ENCODE measurements at places on chromosomes 7 and 10.

- DNase-seq: no peak
These were observed 8.7 kb downstream of the WBP1L start for GRCh38 chr10:102752266-102752930.

- DNase-seq: no peak
These were observed 9.3 kb downstream of the MKLN1 start for GRCh38 chr7:131336956-131337355.

DNA sequence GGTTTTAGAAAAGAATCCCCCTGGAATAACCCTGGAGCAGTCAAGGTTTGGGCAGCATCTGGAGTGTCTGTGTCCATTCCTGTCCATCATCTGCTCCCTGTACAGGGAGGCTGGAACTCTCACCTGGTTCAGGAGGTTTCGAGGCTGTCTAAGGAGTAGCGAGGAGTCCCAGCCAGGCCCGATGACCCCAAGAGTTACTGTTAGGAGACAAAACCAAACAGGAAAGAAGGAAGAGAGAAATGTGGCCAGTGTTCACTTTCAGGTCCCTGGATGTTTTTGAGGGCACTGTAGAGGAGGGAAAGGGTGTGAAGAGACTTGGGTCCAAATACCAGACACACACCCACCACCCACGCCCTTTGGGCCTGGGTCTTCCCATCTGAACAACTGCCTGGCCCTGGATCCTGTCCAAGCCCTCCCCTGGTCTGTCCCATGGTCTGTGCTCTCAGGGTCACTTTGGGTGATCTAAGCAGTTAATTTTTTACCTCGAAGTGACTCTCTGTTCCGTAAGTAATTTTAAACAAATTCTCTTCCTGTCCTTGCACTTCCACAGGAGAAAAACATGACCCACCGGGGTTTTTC lies 117.1 kb downstream of the ZMIZ1 start:
- no peak for DNase-seq

GRCh38 chr10:35399414-35400009 lies 63.2 kb downstream of the CCNY start:
- DNase-seq: no peak

DNA sequence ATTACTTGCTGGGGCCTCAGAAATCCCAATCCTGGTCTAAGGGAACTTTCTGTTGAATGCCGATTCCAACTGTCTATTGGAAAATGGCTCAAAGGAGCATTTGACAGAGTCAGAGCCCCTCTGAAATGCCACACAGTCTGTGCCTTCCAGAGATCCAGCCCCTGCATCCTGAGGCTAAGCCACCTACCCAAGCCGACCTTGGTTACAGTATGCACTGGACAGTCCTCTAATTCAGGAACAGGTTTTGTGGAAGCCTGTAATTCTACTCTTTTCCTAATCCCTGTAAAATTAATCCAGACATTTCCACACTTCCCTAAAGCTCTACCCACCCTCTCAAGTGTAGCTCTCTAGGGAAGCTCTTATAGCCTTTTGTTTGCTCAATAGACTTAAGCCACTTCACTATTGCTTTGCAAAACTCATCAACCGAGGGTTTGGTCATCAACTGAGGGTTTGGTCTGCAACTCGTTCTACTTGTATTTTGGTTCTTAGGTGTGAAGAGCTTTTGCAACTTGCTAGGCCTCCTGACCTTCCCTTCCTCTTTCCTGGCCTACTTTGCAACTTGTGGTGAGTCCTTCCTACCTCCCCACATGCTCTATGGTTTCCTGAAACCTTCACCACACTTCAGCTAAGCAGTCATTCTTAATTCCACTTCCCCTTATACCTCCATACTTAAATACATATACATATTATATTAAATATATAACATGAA lies 364.8 kb downstream of the SFMBT2 start:
- no peak for DNase-seq

DNA sequence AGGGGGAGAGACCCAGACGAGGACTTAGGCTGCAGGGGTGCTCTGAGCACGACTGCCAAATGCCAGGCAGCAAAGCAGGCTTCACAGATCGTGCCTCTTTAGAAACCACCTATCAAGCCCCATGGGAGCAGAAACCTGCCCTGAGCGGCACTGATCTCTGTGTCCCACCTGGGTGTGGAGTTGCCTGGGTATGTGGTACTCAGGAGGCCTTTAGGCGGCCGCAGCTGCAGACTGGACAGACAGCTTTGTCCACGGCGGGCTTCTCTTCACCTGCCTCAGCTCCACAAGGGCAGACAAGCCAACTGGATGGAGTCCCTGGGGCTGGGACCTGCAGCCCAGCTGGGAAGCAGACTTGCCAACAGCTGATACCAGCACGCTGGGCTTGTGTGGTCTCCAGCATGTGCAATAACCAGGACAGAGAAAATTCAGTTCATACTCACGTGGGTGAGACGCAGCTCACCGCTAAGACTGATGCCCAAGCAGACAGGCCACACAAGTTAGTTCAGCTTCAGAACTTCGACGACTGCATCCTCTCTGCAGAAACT lies 163.2 kb downstream of the EBF3 start:
- DNase-seq: no peak

DNA sequence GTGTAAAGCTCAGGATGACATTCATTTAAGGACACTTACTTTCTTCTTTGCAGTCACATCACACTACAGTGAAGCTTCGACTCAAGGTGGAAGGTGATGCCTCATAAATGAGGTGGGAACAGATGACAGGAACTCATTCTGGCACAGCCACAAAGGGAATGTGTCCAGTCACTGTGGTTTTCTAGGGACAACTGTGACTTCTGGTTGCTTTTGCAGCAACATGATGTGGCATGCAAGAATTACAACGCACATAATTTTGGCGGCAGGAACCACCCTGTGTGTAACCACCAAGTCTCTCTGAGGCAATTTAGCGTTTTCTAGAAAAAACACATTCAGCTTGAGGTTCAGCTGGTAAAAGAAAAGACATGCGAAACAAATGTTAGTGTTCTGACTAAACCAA lies 32.0 kb upstream of the FERD3L start:
- DNase-seq: no peak

DNA sequence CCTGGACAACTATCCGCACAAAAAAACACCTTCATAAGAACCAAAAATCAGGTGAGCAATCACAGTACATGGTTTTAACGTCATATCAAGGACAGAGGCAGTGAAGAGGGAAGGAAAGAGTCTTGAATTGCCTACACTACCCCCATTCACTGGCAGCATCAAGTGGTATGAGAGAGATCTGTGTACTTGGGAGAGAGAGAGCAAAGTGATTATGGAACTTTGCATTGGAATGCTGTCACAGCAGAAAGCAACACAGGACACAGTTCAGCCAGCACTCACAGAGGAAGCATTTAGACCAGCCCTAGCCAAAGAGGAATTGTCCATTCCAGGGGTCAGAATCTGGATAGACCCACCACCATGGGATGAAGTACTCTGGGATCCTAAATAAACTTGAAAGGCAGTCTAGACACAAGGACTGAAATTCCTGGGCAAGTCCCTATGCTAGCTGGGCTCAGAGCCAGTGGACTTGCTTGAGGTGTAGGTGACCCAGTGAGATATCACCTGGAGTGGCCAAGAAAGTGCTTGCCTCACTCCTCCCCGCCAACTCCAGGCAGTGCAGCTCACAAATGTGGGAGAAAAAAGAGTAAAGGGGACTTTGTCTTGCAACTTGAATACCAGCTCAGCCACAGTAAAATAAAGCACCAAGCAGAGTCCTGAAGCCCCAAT lies 30.5 kb upstream of the SFTPD start:
- DNase-seq: no peak

DNA sequence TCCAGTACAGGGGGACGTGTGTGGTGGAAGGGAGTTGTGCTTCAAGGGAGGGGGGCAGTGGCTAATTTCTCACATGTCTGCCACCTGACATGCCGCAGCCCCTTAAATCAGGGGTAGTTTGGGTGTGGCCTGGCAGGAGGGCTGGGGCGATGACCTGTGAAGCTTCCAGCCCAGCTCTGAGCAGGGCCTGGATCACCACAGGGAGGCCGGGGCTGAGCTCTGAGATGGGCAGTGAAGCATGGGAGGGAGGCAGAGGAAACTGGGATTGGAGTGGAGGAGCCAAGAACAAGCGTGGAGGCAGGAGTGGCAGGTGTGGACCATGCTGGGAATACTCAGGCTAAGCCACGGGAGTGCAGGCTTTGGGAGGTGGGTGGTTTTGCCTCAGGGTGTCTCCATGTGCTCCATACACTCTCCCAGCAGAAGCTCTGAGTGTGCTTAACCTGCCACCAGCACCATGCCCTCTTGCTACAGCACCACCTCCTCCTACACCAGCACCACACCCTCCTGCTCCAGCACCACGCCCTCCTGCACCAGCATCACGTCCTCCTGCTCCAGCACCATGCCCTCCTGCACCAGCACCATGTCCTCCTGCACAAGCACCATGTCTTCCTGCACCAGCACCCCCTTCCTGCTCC lies 99.3 kb upstream of the SHH start:
- DNase-seq: no peak

DNA sequence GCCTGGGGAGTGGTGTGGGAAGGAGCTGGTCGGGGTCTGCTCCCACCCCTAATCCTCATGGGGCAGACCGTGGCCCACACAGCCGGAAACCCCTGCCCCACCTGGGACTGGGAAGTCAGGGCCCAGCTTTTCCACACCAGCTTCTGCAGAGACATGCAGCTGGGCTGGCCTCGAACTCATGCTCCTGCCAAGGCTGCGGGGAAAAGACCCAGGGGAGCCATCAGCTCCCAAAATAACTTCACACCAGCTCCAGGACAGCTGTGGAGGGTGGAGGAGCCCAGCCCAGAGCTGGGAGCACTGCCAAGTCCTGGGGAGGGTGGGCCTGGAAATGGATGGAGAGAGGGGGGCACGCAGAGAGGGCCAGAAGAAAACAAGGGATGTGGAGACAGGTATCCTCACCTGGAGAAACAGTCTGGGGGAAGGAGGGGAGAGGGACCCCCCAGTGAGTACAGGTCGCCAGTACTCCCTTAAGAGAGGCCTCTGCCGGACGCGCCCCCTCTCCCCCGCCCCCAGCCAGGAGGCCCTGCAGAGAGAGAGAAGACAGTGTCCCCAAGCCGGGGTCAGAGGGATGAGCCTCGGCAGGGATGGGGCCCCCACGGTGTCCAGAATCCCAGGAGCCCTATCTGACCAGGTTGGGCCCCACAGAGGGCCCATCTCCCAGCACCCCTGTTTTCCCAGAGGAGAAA lies 11.5 kb upstream of the GRIFIN start:
- no peak for DNase-seq
